Stimulated activated CD4-positive, alpha-beta T cell treated with anti-CD3 and anti-CD28 coated beads, Interleukin-2, amount 100 ng/mL, for 48 hours (primary cell): ENCODE measurements at places on chromosomes 16 and 17.

GRCh38 chr16:82653550-82654511 is 27.1 kb downstream of the CDH13 start:
- no peak for DNase-seq

GRCh38 chr16:84484579-84485254 is 19.7 kb downstream of the MEAK7 start:
- no peak for DNase-seq

GRCh38 chr17:35875072-35875799 is 4.9 kb downstream of the CCL5 start:
- DNase-seq: no peak

DNA sequence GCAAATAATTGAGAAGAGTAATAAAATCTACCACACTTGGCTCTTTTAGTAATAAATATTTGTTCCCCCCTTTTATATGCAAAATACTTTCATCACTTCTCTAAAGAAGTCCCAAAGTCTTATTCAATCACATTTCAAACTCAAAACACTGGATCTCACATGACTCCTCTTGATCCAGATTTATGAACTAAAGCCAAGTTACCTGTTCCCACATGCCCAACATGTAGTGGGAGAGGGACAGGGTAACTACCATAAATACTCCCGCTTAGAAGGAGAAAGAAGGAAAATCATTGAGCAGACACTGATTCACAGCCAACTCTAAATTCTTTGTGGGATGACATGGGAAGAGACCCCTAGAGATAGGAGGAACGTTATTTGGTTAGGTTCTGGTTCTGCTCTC is 64.9 kb upstream of the PMFBP1 start:
- no peak for DNase-seq

GRCh38 chr16:5560084-5560483 is 462.5 kb upstream of the EEF2KMT start:
- no peak for DNase-seq

GRCh38 chr17:50359998-50360461 is 13.0 kb downstream of the MRPL27 start:
- no peak for DNase-seq

- DNase-seq: no peak
Measured at GRCh38 chr16:89890886-89891657, 17.7 kb downstream of the TCF25 start.

- DNase-seq: no peak
Measured at GRCh38 chr16:19235886-19236285, 49.6 kb upstream of the CLEC19A start.

DNA sequence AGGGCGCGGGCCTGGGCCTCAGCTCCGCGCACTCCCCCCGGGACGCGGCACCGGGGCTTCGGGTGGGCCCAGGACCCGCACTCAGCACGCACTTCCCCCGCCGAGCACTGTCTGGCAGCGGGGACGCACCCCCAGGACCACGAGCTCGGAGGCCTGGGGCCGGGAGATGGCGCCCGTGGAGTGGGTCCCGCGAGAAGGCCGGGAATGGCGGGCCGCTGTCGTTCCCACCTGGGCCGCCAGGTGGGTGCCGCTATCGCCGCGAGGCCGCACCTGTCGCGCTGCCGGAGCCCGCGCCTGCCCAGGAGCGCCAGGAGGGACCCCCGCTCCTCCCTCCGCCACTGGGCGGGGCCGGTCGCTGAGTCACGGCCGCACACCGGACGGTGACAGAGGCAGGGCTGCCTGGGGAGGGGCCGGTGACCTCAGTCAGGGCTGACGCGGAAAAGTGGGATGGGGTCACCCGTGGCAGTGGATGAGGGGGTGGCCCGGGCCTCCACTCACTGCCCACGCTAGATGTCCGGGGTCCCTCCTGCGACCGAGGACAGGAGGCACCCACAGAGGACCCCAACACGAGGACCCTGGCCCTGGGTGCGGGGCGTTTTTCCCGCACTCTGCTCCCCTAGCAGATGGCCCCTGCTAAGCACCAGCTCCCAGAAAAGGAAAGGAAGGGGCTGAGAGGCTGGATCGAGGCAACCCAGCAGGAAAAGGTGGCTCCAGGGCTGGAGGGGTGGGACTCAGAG is 6.9 kb upstream of the ACTG1 start:
- DNase-seq: no peak

DNA sequence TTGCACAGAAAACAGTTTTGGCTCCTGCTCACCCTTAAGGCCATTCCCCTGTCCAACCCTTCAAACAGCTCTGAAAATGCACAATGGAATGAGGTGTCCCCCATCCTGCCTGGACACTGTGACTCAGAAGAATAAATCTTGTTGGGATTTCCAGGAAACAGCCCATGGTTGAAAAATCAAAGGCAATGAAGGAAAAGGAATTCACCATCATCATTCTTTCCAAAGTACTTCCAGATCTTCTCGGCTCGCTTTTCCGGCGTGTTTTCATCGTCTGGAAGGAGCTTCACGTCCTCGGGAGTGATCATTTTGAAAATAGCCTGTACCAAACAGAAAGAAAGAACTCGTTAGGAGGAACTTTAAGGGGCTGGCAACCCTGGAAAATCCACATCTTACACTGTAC is 4.3 kb downstream of the RCVRN start:
- DNase-seq: no peak

DNA sequence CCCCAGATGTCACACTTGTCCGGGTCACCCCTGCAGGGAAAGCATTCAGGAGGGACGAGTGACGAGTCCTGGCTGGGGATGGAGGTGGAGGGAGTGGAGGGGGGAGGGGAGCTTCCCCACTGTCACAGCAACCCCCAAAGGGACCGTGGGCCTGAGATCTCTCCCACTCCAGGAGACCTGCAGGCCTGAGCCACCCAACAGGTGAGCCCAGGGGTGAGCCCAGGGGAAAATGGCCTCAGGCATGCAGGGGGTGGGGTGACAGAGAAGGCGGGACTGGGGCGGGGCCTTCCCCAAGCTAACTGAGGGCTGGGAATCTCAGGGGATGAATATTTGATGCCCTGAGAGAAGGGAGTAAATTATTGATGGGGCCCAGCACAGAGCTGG is 2.4 kb downstream of the USH1G start:
- no peak for DNase-seq

DNA sequence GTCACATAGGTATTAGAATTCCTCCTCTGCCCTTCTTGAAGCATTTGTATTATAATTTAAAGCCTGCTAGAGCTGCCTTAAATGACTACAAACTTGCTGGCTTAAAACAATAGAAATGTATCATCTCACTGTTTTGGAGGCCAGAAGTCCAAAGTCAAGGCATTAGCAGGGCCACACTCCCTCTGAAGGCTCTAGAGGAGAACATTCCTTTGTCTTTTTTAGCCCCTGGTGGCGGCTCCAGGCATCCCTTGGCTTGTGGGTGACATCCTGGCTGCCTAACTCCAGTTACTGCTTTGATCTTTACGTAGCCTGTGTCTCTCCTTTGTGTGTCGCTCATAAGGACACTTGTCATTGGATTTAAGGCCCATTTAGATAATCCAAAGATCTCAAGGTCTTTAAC is 186.6 kb upstream of the SALL1 start:
- no peak for DNase-seq

- no peak for DNase-seq
Measured at GRCh38 chr16:70156207-70156978, 17.2 kb upstream of the CLEC18C start.

GRCh38 chr16:87622756-87623319 is 20.5 kb downstream of the JPH3 start:
- no peak for DNase-seq

DNA sequence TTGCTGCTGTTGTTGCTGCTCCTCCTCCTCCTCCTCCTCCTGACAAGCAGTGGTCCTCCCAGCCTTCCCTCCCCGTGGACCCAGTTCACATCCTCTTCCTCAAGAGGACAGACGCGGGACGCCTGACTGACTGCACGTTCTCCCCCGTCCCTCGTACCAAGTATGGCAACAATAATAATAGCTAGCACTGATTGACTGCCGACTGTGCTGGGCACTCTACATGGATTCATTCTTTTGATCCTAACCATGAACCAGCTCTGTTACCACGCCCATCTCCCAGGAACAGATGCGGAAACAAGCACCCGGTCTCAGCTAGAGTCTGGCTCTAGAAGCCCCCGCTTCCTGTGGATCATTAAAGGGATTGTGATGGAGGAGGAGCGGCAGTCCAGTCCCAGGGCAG is 78.0 kb downstream of the GNAO1 start:
- no peak for DNase-seq

- DNase-seq: no peak
Measured at GRCh38 chr17:75588596-75589011, 1.0 kb downstream of the MYO15B start.

DNA sequence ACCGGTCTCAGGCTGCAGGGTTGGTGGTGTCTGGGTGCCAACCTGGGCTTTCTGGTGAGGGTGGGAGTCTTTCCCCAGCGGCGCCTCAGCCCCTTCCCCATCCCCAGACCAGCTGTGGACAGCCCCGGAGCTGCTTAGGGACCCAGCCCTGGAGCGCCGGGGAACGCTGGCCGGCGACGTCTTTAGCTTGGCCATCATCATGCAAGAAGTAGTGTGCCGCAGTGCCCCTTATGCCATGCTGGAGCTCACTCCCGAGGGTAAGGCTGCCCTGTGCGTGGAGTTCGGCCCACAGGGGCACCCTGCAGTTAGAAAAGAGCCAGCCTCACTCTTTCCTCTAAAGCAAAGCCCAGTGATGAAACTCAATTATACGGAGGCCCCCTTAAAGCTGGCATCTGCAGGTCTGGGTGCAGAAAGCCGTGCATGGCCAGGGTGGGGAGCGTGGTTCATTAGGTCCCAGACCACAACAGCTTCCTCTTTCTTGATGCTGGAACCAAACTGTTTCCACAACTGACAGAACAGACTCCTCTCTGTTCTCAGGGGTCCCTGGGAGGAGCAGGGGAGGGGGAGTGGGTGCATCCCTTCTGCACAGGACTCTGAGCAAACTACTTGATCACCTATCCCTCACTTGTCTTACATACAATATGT is 10.7 kb downstream of the GUCY2D start:
- DNase-seq: no peak

DNA sequence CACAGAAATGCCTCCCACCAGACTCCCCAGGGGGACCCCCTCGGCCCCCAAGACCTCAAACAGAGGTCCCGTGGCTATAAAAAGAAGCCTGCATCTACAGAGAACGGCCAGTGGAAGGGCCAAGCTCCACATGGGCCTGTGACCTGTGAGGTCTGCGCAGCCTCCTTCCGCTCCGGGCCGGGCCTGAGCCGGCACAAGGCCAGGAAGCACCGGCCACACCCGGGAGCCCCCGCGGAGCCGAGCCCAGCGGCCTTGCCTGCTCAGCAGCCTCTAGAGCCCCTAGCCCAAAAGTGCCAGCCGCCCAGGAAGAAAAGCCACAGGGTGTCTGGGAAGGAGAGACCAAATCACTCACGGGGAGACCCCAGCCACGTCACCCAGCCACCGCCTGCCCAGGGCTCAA is 18.3 kb upstream of the ZFPM1 start:
- DNase-seq: no peak

- DNase-seq: no peak
Measured at GRCh38 chr17:40966848-40967247, at the start of gene KRT39. Gene KRT39, minus strand, starts transcription at chr17:40966948. Its CDS starts 92 bp downstream, at chr17:40966856.

GRCh38 chr17:51850201-51850600 is 308.3 kb downstream of the CA10 start:
- no peak for DNase-seq

- no peak for DNase-seq
Measured at GRCh38 chr16:46920402-46921068, 36.4 kb downstream of the GPT2 start.

- no peak for DNase-seq
Measured at GRCh38 chr16:50861451-50861850, 119.6 kb downstream of the CYLD start.

- no peak for DNase-seq
Measured at GRCh38 chr17:17728550-17729251, 47.4 kb downstream of the RAI1 start.

- DNase-seq: no peak
Measured at GRCh38 chr17:19494961-19495806, 38.5 kb upstream of the SLC47A1 start.

DNA sequence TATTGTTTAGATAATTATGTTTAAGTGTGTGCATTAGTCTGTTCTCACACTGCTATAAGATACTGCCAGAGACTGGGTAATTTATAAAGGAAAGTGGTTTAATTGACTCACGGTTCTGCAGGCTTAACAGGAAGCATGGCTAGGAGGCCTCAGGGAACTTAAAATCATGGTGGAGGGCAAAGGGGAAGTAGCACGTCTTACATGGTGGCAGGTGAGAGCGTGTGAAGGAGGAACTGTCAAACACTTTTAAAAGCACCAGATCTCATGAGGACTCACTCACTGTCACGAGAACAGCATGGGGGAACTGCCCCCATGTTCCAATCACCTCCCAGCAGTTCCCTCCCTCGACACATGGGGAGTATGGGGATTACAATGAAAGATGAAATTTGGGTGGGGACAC is 203.5 kb upstream of the GOT2 start:
- DNase-seq: no peak

GRCh38 chr16:66751303-66751991 is at the start of gene DYNC1LI2:
Gene DYNC1LI2, minus strand, starts transcription at chr16:66751609. Its CDS starts 18 bp downstream, at chr16:66751591.
- DNase-seq: peak; percentile 86

DNA sequence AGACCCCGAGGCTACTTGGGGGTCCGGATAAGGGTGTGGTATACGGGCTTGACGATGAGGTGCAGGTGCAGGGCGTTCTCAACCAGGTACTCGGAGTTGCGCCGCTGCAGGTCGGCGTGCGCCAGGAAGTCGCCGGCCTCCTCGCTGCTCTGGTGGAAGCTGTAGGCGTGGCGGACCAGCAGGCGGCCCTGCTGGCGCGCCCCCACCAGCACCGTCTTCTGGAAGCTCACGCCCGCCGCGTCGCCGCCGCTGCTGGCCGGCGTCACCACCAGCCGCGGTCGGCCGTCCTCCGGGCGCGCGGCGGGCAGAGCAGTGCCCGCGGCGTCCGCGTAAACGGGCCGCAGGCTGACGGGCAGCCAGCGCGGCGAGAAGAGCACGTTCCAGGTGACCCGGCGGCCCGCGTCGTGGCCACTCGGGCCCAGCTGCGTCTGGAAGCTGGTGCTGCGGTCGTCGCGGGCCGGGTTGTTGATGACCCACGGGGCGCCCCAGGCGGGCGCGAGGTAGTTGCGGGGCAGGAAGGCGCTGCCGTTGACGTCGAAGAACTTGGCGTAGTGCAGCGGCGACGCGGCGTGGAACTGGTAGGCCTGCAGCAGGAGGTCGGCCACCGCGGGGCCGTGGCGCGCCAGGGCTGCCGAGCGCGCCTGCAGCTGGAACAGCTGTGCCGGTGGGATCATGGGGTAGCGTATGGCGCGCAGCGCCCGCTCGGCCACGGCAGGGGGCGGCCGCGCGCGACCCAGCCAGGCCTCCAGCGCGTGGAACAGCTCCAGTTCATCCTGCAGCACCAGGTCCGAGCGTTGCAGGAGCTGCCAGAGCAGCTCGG is 4.8 kb downstream of the BTBD17 start:
- no peak for DNase-seq

DNA sequence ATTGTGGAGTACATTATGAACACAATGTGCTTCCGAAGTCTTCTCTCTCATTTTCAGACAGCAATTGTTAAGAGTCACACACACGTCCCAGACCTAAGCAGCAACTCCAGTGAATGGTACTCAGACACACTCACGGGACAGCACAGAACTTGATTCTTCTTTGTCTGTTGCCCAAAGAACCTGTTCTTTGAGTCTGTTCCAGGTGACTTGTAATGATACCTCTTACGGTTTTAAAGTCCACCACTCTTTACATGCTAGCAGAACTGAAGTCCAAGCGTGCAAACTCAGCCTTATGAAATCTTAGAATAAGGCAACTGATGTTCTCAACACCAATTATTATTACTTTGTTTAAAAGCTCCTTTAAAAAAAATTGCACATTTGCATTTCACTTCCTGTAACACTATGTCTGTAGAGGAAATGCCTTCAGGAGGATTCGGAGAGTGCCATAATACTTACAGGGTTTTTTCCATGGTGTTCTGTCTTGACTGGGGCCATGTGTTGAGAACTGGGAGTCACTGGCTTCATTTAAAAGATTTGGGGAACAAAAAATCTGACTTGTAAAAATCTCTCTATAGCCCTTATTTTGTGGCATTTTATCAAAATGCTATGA is 48.1 kb downstream of the MARF1 start:
- DNase-seq: no peak
